ENCODE measurements at places on chromosomes 11 and 22.

GRCh38 chr11:65850217-65851082, 7.5 kb downstream of the CFL1 start:
- no peak for DNase-seq

DNA sequence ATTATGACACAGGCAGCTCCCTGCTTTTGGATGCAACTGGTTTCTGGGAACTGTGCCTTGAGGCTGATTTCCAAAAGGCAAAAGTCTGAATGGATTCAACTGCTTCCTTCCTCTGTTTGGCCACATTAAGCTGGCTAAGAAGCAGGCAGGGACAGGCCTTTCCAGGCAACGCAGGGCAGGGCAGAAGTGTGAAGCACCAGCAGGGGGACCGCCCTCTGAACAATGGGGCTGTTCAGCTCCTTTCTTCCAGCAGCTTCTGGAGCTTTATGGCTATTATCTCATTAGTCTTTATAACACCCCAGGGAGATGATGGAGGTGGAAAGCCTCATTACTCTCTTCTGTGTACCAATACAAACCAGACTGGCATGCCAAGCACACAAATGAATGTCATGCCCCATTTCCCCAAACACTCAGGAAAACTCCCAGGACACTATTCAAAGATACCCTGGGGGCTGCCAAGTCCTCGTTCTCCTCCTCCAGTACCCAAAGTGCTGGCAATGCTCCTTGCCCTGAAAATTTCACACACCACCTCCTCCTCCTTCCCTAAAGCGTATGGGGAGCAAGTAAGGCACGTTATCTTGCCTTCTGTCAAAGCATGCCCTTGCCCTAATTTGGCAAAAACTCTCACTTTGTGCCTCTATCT, 21.3 kb downstream of the MORC2 start:
- no peak for DNase-seq

GRCh38 chr22:33167998-33168790, 110.0 kb upstream of the SYN3 start:
- DNase-seq = no peak

- DNase-seq = no peak
Observed at GRCh38 chr11:96680211-96681018, 290.6 kb downstream of the JRKL start.

DNA sequence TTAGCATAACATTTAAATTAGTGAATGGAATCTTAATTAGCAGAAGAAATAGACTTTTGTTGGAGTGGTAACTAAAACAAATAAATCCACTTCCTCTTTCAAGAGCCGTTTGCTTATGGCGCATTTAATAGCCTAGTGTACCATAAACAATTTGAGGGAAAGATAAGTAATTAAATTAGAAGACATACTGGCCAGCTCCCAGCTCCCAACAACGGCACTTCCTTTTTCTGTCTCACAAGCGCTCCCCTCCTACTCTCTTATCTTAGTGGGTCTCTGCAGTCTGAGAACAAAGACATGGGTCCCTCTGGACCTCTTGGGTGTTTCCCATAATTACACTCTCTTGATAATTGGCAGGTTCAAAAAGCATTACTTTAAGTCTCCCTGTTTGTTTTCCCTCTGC, 146.0 kb downstream of the OPCML start:
- DNase-seq = no peak

GRCh38 chr11:27158456-27159334, 118.1 kb downstream of the BBOX1 start:
- DNase-seq = no peak

GRCh38 chr22:50190182-50190940, 4.6 kb downstream of the TRABD start:
- peak; percentile 73 for DNase-seq

DNA sequence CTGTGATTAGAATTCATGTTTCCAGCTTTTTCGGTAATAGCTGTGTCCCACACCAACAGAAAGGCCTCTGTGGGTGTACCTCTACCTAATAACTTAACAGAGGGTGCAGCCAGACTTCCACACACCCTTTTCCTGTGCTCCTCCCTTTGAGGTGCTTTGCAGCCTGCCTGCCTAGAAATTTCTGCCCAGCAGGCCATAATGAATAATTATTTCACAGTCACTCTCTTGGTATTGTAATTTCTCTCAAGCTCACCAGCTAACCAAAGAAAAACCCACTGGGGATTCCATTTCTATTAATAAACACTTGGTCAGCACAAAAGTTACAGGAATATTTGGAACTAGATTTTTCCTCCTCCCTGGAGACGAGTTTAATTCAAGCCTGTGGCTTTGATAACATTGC, 13.3 kb downstream of the WT1 start:
- DNase-seq = no peak

GRCh38 chr22:27867085-27867952, 51.7 kb downstream of the PITPNB start:
- DNase-seq = no peak

GRCh38 chr11:117662255-117662654, 134.8 kb downstream of the DSCAML1 start:
- DNase-seq = no peak

GRCh38 chr11:60871378-60872061, 4.2 kb downstream of the ZP1 start:
- no peak for DNase-seq

DNA sequence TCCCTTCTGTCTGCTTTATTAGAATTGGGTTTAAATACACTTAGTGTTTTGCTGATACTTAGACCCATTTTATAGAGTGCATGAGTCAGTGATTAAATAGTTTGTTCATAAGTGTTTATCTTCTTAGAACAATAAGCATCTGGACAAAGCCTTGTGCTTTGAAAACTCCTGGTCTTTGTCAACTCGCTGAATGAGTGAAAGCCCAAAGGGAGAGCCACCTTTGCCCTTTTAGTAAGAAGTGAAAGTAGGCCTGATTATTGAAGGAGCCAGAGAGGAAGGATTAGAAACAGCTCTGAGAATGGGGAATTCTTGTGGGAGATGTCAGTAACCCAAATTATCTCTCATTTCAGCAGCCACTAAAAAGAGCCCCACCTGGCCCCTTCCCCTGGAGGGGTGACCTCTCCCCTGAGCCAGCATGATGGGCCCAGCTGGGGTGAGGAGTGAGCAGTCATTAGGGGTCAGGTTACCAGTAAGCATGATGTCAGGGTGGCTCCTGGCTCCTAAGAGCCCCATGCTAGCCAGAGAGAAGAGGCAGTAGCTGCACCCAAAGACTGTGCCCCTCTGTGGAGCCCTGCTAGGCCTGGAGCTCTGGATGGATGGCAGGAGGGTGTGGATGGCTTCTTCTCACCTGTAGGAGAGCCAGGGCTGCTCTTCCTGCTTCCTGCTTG, 125.1 kb upstream of the E2F8 start:
- no peak for DNase-seq

GRCh38 chr11:74019860-74020259, 11.0 kb upstream of the UCP3 start:
- DNase-seq = peak; percentile 13

DNA sequence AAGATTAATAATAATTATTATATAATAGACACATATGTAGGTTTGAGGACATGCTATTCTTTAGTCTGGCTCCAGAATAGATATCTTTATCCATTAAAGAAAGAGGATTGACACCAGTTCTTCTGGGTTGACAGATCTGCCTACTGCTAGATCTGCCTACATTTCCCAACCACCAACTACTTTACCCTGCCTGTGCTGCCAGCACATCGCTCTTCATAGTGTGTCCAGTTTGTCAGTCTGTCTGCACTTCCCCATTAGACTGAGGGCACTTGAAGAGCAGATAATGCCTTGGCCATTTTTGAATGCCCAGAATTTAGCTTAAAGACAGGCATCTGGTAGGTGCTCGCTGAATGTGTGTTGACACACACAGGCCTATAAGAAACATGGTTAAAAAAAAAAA, 910.1 kb upstream of the FAT3 start:
- DNase-seq = no peak

DNA sequence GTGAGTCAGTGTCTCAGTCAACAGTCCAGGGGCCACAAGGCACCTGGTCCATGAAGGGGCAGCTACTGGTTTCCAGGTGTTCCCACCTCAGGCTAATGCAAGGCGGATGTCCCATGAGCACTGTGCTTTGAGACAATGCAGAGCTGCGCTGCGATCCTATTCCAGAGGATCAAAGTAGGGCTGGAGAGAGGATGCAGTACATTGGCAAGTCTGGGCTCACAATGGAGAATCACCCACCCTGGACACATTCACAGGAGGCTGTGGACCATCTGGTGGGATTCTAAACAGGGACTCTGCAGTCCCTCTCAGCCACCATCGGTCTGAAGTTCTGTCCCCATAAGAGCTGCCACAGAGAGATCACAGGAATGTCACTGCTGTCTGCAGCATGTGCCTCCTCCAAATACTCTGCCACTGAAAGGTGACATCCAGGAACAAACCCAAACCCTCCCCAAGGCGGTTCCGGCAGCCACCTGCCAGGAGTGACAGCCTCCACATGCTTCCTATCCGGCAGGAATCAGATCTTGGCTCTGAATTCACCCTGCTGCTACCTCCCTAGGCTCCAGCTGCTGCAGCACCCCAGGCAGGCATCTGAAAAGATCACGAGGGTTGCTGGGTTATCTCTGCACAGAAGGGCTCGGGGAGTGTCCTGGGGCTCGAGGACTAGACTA, 45.3 kb upstream of the SERPIND1 start:
- DNase-seq = no peak

DNA sequence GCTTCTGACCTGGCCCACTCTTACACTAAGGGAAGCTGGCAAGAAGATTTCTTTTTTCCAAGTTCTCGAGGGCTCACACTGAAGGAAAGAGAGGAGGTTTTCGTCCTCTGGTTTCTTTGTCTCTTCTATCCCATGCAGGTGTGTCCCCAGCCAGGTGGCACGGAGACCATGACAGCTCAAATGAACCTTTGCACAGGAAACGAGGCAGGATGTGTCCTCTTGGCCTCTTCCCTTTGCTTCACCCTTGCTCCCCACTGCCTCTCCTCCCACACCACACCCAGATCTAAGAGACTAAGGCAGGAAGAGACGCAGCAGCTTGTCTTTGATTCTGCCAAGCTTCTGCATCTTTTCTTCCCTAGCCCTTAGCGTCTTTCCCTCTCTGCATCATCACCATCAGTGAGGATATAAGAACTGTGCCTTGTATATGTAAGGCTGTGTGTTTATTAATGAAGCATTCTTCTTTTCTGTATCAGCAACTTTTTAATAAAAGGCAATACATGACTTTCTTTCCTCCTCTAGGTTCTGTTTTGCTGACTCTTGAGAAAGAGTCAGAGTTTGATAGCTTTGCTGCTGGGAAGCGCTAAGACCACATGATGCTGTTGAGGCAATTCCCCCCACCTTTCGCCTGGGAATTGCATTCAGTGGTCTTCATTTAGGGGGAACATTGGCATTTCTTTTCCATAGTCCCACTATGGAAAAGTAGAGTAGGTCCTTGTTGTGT, 56.0 kb upstream of the PARVA start:
- no peak for DNase-seq

GRCh38 chr11:74871037-74871436, 77.9 kb downstream of the XRRA1 start:
- DNase-seq = no peak

- no peak for DNase-seq
Observed at GRCh38 chr22:48804811-48805301, 1022.8 kb downstream of the BRD1 start.

DNA sequence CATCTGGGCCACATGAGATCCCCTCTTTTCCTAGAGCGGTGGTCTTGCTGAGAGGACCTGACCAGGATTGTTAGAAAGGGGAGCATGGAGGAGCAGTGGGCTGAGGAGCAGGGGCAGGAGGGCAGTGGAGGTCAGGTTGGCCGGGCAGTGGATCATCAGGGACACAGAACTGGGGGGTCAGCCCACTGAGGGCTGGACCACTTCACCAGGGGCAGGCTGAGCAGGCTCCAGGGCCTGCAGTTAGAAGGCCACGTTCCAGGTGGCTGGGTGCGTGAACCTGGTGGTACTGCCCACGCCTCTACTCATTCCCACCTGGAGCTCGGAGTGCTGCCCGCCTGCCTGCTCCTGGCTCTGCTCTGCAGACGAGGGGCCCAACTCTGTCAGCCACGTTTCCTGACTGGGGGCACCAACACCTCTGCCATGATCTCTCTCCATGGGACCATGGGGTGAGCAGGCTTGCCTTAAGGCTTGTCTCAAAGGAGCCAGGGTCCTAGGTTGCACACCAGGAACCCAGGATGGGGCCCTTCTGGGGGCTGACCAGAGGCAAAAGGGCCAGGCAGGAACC, 9.7 kb downstream of the MRGPRF start:
- no peak for DNase-seq

DNA sequence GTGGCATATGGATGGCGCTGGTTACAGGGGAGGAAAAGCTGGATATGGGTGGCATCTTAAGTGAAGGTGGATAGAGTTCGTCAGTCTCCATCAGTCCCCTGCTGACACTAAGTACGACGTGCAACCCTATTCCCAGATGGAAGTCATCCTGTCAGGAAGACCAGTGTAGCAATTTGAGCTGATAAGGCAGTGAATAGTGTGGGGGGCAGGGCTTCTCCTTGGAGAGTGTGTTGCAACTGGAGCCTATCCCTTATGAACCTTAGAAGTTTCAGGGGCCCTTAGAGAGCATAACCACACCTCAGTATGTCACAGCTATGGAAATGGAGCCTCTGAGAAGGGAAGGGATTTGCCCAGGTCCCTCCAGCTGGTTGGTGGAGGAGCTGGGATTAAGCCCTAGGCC, 36.1 kb upstream of the ANKK1 start:
- no peak for DNase-seq

DNA sequence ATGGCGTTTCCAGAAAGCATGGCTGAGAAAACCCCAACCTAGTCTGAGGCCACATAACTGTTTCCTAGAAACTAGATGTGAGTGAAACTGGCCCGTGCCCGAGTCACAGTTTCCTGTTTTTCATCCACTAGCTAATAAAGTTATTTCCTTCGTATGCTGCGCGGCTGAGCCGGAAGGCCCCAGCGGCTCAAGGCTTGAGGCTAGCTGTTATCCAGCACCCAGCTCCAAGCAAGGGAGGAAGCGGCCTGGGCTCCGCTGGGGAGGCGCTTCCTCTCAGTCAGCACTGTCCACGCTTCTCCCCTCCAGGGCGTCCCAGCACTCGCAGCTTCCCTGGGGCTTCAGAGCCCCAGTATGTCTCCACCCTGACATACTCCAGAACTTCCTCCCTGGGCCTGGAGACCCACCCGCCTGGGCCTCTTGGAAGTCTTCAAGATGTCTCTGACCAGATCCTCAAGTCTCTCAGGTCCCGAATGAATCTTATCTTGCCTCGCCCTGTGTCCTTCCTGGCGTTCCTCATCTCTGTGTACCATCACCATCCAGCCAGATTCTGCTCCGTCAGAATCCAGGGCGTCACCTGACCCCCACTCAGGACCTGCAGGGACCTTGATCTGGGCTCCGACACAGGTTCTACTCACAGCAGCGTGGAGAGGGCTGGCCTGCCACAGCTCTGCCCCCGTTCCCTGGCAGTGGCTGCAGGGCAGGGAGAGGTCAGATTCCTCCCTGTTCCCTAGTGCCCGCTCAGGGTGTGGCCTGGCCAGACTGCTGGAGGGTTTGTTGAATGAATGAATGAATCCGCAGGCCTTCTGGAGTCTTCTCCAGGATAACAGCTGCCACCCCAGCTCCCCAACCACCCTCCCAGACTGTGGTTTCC, 81.9 kb downstream of the LRRC32 start:
- no peak for DNase-seq

GRCh38 chr11:1573077-1573902, 1.2 kb upstream of the DUSP8 start:
- DNase-seq = no peak

- DNase-seq = peak; percentile 32
Observed at GRCh38 chr11:2533587-2534133, 88.9 kb downstream of the KCNQ1 start.

- DNase-seq = no peak
Observed at GRCh38 chr11:94830722-94831510, 62.8 kb downstream of the AMOTL1 start.

Data from NK-92 treated with Interleukin-12 subunit alpha and Interleukin-12 subunit beta, amount 100 ng/mL, for 24 hours (cell line).